ENCODE measurements at places on chromosomes 12 and 14.

DNA sequence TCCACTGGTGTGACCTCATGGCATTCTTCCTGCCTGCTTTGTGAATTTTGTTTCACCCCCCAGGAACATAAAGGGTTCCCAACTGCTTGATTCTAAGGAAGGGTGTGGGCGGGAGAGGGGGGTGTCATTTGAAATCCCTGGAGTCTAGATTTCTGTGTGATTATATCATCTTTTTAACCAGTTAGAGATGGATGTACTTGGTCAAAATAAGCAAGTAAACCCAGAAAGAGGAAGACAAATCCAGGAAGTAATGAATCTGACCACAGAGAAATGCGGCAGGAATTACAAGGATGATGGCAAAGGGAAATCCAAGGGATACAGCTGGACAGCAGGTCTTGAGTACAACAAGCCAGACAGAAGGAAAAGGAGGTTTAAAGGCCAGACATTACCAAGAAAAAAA lies 38.9 kb downstream of the DMAC2L start:
- DNase-seq: no peak

- DNase-seq: no peak
These were observed 42.0 kb downstream of the PPP1R36 start for GRCh38 chr14:64591809-64592208.

DNA sequence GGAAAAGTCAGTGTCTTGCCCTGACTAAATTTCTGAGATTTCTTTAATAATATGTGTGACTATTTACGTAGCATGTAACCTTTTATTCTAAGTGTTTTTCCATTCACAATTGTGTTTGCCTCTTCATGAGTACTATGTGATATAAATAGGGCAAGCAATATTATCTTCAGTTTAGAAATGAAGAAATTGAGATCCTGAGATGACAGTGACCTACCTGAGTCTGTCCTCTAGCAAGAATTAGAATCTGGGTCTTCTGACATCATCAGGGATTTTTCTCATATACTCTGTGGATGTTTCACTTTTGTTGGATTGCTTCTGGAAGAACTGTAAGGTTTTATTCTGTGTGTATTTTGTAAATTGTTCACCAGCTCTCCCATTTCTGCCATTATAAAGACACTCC lies 35.0 kb downstream of the TMTC2 start:
- DNase-seq: no peak

GRCh38 chr12:5343711-5344110 lies 88.2 kb upstream of the NTF3 start:
- no peak for DNase-seq

DNA sequence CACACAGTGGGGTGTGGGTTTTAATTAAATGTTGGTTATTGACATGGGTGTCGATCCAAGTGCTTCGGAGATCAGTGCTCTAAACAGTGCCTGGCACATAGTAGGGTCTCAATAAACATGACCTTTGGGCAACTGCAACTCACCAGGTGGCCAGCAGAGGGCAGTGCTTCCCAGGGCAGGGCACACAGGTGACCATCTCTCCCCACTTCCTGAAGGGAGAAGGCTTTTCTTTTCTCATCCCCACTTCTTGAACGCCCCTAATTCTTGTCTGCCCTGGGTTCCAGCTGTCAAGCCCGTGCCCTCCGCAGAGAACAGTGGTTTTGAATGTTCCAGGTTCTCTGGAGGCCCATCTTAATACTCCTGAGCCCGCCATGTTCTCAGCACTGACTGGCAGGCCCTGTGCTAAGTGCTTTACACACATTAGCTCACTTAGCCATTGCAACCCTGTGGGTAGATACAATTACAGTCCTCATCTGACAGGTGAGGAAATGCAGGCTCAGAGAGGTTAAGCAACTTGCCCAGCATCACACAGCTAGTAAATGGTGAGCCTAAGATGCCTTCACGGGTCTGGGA lies 16.3 kb downstream of the RAPGEF3 start:
- DNase-seq: peak; percentile 43

DNA sequence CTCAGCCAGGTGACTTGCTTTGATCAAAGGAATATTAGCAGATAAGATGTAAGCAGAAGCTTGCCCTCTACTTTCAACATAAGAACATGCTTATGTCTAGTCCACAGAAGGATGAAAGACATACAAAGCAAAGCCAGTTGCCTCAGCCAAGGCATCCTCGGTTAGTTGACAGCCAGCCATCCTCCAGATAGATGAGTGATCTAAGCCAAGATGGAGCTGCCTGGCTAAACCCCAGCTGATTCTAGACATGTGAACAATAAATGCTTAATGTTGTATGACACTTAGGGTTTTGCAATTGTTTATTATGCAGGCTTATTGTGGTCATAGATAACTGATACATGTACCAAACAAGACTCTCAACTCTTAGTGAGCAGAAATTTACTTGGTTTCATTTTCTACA lies 157.6 kb upstream of the TMTC2 start:
- DNase-seq: no peak

DNA sequence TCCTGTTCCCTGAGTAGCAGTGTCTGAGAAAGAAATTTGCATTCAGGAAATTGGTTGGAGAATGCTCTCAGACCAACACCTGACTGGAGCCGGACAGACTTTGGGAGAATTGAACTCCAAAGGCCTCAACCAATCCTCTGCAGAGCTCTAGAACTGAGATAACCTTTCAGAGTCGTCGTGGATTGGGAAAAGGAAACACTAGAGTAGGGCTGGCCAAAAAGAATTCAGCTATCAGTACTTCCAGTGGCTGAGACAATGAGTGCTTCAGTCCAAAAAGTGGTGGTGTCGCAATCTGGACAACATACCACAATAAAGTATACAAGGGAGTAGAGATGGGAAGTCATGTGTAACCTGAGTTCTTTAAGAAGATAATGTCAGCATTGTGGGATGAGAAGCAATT lies 377.1 kb downstream of the SLC16A7 start:
- DNase-seq: no peak

All from NT2/D1 (cell line).